Stimulated activated naive CD4-positive, alpha-beta T cell treated with Interleukin-2 at 50 U/mL for 16 hours (primary cell): ENCODE measurements at places on chromosomes 1 and 21.

DNA sequence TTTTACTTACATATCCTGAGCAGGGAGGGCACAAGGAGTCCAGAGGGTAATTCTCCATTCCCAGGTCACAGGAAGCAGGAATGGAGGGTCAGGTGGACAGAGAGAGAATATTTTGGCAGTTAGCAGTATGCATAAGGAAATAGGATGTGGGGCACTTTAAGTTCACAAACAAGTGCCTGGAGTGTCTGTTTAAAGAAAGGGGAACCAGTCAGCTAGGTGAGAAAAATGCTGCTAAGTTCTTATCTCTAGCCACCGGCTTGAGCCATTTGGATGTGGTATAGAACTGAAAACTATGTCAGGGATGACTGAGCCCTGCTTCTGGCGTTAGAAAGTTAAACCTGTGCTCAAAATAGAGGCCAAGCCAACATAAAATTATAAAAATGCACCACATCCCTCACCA lies 739.7 kb upstream of the NCAM2 start:
- DNase-seq = no peak

DNA sequence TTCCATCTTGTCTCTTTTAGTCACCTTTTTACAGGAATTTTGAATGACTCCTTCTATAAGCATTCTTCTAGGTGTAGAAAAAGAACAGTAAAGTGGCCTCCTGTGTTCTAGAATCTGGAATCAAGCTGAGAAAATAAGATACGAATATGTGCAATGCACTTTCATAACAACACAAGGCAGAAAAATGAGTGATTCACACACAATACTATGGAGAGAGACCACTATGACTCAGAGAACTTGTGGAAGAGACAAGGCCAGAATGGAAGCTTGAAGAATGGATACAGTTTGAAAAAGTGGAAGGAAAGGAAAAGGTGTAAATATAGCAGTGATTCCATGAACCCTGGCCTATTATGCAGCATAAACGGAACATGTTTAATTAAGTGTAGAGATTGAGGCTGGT lies 57.1 kb upstream of the SAMSN1 start:
- DNase-seq = no peak

DNA sequence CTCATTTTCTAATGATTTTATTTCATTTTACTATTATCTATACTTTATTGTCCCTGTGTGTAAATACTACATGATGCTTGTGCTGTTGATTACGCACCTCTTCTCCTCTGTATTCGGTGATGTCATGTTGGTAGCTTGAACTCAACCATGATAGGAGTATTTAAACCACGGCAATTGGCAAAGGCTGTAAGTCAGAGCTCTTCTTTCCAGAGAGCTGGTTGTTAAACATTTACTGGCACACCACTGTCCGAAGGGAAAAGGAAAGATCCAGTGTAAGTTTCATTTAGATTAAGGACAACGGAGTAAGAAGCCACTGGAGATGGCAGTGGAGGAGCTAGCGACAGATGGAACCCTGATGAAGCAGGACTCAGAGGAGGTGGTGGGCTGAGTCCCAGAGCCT lies 93.4 kb upstream of the KCNE2 start:
- no peak for DNase-seq

GRCh38 chr1:234519506-234519905 lies 40.5 kb upstream of the TARBP1 start:
- no peak for DNase-seq

DNA sequence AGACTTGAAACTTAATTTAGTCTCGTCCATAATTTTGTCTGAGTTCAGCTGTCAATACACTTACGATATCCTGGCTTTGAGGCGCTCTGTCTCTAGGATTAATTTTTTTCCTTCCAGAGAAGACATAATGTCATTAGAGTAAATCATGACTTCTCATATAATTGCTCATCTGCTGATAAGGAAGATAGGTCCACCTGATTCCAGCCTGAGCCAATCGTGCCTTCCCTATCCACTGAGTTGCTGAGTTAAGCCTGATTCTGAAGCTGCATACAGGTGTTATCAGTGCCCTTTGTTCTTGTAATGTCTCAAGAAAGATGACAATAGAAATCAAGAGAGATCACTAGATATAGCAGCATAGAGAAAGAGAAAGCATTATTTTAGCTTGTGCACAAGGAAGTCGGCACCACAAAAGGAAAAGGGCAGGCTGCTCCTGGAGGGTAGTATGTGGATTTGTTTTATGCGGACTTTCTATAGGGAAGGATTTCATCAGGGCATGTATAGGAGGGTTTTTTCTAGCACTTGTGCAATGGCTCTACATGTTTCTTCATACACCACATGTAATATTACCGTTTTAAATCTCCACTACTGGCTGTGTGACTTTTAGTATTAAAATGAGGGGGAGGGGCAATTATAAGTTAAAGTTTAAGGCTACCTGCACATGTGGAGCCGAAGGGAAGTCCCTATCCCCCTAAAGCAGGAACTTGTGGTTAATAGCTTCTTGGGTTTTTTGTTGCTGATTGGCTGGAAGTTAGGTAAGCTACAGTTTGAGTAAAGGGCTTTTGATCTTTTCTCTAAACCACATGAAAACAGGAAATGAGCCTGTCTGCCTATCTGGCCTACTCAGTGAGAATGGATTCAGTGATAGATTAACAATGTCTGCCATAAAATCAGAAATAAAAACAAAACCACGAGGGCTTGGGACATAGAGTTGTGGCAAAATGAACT lies 133.4 kb downstream of the PLPPR5 start:
- DNase-seq = peak; percentile 1

- DNase-seq = no peak
Observed at GRCh38 chr1:221246628-221247415, 367.6 kb downstream of the HLX start.

- DNase-seq = no peak
Observed at GRCh38 chr21:36981049-36981391, 14.6 kb upstream of the HLCS start.

- DNase-seq = no peak
Observed at GRCh38 chr21:29018540-29018939, 609 bp downstream of the RWDD2B start.

DNA sequence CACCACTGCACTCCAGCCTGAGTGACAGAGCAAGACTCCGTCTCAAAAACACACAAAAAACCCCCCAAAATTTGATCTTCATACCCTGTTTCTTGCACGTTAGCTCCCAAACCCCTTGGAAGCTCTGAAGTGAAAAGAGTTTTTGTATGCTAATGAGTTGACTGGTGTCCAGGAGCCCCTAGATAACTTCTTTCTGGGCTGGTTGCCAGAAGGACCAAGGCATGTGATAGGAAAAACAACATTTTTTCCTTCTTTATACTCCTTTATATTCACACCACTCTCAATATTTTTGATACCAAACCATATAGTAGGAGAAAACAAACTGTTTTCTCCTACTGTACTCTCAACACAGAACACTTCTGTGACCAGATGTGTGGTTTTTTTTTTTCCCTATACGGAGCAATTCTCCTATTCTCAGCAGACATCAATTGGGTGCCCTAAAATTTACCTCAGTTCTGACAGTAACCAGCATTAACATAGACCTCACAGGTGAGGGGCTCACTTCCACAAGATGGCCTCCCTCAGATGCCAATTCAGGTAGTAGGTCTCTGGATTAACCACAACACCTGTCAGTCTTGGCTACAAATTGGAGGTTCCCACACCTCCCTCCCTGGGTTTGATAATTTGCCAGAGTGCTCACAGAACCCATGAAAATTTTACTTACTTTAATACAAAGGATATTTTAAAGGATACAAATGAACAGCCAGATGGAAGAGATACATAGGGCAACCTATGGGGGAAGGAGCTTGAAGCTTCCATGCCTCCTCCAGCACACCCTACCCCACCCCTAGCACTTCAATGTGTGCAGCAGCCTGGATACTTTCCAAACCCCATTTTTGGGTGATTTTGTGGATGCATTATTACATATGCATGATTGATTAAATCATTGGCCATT lies 25.6 kb downstream of the ZYG11B start:
- DNase-seq = no peak

- no peak for DNase-seq
Observed at GRCh38 chr1:151371370-151372057, 991 bp downstream of the SELENBP1 start.

DNA sequence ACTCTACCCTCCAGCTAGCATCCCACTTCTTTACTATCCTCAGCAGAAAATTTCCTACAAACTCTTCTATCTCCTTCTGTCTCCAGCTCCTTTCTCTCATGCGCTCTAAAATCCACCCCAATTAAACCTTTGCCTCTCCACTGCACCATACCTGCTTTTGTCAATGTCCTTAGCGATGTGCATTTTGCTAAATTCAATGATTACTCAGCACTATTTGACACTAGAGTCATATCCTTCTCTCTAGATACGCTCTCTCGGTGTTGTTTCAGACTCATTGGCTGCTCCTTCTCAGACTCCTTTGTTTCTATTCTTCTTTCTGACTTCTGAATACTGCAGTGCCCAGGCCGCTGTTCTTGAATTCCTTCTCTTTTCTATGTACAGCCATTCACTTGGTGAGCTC lies 144.2 kb downstream of the HLX start:
- no peak for DNase-seq

DNA sequence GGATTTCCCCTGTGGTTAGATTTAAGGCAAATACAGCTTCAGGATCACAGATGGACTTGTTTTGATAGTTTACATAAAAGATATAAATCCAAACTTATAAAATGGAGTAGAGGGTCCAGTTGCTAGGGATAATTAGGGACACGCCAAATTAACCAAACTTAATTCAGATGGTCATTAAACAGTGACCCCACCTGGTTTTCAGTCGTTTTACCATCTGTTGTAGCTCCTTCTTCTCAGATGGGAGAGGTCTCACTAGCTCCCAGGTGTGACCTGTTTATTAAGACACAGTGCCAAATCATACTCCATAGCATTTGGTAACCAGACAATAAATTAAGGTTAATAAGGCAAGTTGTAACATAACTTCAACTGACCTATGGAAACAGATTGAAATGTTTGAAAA lies 8.1 kb upstream of the GADD45A start:
- DNase-seq = no peak

- no peak for DNase-seq
Observed at GRCh38 chr1:185444676-185445075, 127.6 kb upstream of the IVNS1ABP start.

DNA sequence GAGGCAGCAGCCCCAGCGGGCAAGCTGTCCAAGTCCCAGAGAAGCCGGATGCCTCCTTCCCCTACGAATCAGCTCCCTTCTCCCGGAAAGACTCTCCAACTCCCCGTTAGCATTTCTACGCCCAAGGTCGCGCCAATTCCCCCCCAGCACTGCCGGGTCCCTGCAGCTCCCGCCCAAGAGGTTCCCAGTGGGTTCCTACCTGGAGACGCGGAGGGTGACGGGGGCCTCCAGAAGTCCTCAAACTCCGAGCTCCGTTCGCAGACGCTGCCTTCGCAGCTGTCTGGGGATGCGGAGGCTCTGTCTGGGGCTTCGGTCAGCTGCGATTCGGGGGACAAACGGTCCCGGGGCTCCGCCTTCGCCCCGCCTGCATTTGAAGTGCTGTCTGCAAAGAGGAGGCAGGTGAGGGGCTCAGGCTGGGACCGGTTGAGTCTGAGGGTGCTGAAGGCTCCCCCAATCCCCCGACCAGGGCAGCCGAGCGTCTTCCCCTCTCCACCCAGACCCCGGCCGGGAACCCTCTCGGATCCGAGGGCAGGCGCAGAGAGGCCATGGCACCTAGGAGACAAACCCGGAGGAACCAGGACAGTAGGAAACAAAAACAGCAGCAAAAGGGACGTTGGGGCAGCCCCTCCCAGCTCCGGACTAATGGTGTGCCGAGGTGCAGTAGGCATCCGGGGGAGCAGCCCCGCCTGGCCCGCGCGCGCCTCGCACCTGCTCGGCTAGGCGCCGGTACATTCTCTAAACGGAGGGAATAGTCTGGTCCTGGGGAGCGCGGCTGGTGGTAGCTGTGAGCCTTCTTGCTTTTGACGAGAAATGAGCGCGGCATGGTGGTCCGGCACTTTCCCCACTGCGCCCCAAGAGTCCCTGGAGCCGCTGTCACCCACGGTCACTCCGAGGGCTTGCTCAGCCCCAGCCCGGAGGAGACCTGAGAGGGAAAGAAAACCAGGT lies 3.8 kb downstream of the GFI1 start:
- peak; percentile 37 for DNase-seq

GRCh38 chr1:47409311-47410067 lies 6.6 kb upstream of the FOXE3 start:
- DNase-seq = no peak

DNA sequence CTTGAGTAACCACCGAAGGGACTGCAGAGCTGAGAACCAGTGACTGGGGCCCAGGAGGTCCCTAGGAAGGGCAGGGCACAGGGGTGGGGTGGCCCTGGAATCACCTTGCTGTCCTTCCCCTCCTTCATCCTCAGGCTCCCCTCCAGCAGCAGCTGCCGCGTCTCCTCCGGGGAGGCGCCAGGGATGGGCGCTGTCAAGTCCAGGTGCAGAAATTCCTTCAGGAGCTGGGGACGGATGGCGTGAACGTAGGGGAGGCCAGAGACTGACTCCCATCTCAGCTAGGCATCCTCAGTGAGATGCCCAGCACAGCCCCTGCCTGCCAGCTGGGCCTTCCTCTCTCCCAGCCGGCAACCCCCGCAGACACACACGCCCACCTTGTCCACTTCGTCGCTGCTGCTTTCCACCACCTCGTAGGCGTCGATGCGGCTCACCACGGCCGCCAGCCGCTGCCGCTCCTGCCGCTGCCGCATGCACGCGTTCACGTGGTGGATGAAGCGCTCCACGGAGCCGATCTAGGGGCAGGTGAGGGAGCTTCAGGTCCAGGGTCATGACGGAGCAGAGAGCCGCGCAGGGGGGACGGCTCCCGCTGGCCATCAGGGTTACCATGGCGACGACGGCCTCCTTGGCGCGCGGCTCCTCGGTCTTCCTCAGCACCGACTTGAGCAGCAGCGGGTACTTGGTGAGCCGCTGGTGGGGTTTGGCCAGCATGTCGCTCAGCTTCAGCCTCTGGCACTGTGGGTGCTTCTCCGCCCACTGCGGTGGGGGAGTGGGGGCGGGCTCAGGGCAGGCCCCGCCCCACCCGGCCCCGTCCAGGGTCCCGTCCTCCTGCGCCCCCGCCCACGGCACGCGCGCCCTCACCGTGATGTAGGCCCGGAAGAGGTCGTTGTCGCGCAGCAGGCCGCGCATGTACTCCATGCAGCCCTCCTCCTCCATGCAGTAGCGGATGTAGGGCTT lies 4.4 kb upstream of the TNFRSF25 start:
- DNase-seq = no peak
